ENCODE measurements at places on chromosomes 12 and 14.

DNA sequence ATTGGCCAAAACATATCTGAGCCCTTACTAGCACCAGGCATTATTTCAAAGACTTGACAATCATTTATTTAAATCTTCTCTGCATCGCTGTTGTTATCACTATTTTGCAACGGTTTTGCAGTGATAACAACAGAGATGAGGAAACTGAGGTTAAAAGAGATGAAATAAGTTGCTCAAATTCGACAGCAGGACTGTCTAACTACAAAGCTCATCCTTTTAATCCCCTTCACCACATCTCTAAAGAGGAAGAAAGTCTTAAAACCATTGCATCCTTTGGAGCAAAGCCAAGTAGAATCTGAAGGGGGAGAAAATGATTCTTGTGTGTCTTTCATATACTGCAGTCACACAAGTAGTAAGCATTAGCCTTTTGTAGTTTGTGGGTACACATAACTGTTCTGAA lies 14.8 kb upstream of the ETNK1 start:
- no peak for DNase-seq

GRCh38 chr12:24560831-24561271 lies 388.1 kb downstream of the BCAT1 start:
- no peak for DNase-seq

DNA sequence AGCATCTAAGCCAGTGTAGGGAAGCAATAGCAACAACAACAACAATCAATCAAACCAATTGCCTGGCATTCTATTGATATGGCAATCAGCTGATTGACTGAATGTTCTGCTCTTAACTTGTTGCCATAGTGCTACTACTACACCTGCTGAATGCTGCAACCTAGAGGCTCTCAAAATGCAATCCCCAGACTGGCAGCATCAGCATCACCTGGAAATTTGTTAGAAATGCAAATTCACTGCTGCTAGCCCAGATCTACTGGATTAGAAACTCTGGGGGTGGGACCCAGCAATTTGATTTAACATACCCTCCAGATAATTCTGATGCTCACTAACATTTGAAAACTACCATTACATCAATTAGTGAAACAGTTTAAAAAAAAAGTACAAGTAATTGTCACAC lies 363.6 kb downstream of the SNAPC1 start:
- DNase-seq: no peak

DNA sequence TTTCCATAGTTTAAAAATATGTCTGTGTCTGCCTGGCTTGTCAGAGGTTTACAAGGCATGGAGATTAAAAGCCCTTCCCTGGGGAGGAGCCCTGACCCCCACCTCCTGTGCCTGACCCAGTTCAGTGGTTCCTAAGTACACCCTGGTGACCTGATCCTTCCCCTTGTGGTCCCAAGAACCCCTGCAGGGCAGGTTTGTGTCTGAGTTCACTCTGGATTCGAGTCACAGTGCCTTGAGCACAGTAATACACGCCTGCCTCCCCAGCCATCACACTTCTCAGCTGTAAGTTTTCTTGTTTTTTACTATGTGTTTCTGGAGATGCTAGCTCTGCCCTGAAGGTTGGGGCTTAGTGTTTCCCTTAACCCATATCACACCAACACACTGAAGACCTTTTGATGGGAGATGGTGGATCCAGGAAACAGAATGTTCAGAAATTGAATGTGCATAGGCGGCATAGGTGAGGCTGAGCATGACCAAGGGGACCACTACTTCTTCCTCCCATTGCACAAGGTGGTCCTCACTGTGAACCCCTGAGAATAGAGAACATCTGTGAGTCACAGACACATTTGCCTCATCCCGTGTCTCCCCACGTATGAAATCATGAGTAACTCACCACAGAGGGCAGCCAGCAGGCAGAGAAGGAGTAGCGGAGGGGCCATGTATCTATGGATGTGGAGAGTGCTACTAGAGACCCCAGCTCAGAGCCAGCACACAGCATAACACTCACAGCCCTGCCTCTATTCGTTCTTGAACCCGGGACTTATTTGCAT lies 962.9 kb downstream of the TMEM121 start:
- no peak for DNase-seq

- no peak for DNase-seq
Observed at GRCh38 chr12:42686514-42687172, 97.1 kb upstream of the PRICKLE1 start.

- DNase-seq: no peak
Observed at GRCh38 chr12:70960484-70960883, 39.9 kb upstream of the PTPRR start.

GRCh38 chr12:38139456-38139855 lies 177.1 kb upstream of the ALG10B start:
- no peak for DNase-seq

DNA sequence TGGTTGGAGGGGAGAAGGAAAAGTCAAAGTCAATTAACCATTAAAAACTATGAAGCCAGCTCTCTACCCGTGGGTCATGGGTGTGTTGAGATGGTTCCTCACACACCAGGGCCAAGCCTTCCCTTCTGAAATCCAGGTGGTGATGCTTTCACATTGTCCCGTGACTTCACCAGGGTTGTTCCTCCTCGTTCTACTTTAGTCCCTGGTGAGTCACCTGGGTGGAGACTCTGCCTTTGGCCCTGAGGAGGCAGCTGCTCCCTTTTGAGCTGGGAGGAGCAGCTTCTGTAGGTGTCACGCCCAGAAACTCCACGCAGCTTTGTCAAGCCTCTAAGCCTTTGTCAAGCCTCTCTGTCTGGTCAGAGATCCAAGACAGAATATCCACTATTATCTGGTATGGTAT lies 348.3 kb downstream of the BMP4 start:
- DNase-seq: no peak

- no peak for DNase-seq
Observed at GRCh38 chr12:105933671-105934665, 204.8 kb downstream of the NUAK1 start.

- no peak for DNase-seq
Observed at GRCh38 chr12:130281153-130281799, 56.4 kb upstream of the PIWIL1 start.

GRCh38 chr12:63294327-63294632 lies 143.3 kb upstream of the AVPR1A start:
- DNase-seq: no peak

DNA sequence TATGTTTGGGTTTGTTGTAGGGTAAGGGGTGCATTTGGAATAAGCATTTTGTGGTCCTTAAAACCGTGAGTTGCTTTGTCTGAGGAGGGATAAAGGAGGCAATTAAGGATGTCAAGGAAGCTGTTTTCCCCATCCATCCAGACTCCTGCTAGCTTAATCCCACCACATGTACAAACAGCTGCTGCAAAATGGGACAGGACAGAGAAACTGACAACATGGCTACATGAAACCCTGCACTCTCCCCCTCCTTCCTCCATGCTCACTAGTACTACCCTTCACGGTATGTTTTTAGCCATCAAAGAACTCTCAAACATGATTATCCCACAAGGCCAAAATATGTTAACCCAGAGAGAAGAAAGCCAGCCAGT lies 20.6 kb downstream of the ST8SIA1 start:
- DNase-seq: no peak

DNA sequence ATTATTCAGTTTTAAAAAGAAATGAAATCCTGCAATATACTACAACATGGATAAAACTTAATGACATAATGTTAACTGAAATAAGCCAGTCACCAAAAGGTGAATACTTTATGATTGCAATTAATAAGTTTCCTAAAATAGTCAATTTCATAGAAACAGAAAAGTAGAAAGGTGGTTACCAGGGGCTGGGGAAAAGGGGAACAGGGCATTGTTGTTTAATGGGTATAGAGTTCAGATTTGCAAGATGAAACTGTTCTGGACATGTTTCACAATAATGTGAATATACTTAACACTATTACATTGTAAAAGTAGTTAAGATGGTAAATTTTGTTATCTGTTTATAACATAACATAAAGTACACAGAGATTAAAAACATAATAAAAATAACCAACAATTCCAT lies 550.9 kb downstream of the CCER1 start:
- DNase-seq: no peak

- DNase-seq: no peak
Observed at GRCh38 chr14:27367345-27367744, 769.5 kb upstream of the NOVA1 start.

DNA sequence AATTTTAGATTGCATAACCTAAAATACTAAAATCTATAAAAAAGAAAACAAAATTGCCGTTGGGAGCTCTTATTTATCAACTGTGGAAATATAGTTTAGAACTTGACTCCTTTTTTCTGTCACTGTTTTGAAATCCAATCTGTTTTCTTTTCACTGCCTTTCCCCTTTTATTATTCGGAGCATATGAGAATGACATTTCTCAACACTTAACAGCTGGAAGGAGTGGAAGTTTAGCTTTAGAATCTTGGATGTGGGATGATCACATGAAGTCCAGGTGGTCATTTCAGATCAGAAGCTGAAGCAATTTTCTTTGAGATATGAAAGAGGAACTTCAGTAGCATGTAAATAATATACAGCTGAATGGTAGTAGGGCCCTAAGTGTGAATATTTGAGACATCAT lies 16.7 kb downstream of the TRHDE start:
- no peak for DNase-seq

DNA sequence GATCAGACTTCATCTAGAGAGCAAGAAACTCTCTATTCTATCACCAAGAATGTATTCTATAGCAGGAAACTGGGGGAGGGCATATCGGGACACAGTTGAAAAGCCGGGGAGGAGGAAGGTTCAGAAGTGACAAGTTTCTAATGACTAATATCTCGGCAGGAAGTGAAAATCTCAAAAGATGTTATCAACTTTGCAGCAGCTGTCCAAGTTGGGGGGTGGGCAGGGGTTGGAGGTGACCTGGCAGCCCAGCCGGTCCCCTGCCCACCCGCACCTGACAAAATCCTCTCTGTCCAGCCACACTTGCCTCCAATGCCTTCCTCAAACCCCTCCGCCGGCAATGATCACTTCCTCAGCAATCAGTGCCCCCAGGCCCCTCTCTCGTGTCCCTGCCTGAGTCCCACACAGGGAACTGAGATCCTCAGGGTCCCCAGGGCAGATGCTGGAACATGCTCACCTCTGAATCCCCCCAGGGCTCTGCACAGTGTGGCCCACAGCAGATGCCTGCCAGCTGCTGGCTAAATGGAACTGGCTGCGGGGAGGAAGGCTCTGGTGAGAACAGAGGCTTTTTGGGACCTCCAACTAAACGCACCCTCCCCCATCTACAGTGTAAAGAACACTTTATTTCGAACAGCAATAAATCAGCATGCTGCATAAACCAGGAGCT lies 43.9 kb downstream of the CCDC88C start:
- peak; percentile 8 for DNase-seq

- peak; percentile 52 for DNase-seq
Observed at GRCh38 chr14:101858791-101859537, 97.5 kb downstream of the PPP2R5C start.

GRCh38 chr12:64385019-64385418 lies 5.5 kb downstream of the C12orf56 start:
- DNase-seq: no peak

- DNase-seq: peak; percentile 69
Observed at GRCh38 chr14:71231521-71232393, 324.5 kb downstream of the PCNX1 start.

GRCh38 chr14:102320033-102320660 lies 601 bp downstream of the ZNF839 start:
- DNase-seq: no peak

DNA sequence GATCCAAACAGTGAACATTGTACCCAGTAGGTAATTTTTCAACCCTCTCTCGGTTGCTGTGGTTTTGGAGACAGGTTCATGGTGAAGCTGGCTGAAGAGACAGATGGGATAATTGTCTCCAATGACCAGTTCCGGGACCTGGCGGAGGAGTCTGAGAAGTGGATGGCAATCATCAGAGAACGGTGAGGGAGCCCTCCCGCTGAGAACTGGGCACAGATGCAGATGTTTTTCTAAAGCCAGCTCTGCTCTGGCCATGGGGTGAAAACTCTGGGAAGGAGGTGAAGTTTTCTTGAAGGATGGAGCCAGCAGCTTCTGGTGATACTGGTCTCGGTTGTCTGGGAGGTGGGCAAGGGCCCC lies 6.2 kb downstream of the KHNYN start:
- no peak for DNase-seq

- no peak for DNase-seq
Observed at GRCh38 chr12:4145990-4146859, 127.3 kb upstream of the CCND2 start.

DNA sequence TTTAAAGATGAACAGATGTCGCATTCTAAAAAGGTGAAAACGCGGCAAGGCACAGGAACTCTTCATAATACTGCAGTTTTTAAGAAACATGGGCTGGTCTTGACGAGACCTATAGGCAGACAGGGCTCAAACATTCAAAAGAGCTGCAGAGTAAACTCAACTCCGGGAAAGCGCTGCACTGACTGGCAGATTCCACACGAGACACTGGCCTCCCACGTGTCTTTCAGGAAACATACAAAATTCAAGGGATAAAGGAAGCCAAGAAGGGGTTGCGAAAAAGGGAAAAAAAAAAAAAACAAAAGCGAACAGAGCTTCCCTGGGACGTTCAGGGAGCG lies 614 bp upstream of the ARF6 start:
- peak; percentile 30 for DNase-seq

DNA sequence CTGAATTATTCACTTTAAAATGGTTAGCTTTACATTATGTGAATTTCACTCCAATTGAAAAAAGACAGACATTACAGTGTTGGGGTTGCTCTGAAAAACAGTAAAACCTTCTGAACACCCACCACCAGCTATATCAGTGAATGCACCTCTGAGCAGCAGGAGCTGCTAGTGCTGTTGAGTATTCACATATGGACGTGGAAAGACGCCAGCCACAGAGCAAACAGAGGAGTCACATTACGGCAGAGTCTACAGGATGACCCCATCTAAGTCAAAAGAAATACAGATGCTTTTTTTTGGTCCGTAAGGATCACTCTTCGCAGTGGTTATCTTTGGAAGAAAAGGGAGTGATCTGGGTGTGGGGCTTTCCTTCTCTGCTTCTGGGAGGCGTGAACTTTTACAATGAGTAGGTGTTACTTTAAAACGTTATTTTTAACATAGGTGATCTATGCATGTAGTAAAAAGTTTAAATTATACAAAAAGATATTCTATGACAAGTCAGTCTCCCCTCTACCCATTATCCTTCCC lies 4.5 kb downstream of the HVCN1 start:
- DNase-seq: no peak

GRCh38 chr12:42326541-42327226 lies 717 bp downstream of the PPHLN1 start:
- no peak for DNase-seq

DNA sequence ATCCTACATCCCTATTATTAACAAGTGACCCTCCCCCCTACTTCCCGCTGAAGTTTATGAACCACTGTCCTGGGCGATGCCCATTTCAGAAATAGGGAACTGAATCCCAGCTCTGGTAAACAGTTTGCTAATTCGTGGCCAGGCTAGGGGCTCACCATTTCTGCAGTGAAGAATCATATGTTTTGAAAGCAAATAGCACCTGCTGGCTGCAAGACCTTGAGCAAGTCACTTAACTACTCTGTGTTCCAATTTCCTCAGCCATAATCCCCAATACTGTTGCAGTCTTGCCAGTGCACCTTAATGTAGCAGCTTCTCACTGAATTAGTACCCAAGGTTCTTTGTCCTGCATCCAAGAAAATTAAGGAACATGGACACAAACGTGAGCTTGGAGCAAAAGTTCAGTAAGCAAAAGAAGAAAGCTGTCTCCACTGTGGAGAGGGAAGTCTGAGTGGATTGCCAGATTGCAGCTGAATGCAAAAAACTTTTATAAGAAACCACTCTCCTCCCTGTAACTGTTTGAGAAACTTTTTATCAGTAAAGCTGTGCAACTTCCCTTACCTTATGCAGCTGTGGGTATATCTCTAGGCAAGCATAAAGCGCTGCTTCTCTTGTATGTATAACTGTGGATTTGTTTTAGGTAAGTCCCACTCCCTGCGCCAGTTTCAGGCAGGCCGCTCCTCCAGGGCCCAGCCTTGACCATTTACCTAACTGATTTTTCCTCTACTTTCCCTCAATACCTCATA lies 824 bp downstream of the OAS1 start:
- DNase-seq: no peak
